Head of caudate nucleus (tissue), 42 donors: ENCODE measurements at places on chromosomes 5 and 9.

GRCh38 chr5:36494841-36495601, 111.4 kb upstream of the SLC1A3 start:
- DNase-seq: no peak

GRCh38 chr5:80184235-80185023, 71.4 kb downstream of the SERINC5 start:
- no peak for DNase-seq

DNA sequence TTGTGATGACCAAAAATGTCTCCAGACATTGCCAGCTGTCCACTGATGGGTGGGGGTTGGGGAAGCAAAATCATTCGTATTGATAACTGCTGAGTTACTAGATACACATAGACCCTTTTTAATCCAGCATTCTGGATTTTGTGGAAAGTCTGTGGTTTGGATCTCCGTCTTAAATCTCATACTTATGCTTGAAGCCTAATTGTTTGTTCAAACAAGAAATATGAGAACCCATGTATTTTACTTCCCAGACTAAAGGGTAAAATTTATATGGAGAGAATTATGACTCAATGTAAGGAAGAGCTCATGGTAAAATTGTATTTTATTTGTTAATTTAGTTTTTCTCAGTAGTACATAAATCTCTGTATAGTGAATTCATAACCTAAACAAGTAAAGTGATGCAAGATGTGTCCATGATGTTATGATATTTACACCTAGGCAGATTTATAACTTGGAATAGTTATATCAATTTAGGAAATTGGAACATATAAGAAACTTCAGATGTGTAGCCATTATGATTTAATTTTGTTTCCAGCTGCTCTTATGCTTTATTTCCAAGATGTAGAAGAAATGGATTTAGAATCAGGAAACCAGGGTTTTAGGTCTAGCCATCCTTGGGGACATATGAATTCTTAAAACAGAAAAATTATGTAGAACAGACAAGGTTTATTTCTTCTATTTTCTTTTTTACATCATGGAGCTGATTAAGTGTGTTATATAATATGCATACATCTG, 4.5 kb upstream of the OGN start:
- no peak for DNase-seq

- DNase-seq: no peak
These were observed 65.4 kb downstream of the MED27 start for GRCh38 chr9:132014218-132014805.

- peak; percentile 46 for DNase-seq
These were observed 110.8 kb downstream of the LHFPL2 start for GRCh38 chr5:78537821-78538220.

DNA sequence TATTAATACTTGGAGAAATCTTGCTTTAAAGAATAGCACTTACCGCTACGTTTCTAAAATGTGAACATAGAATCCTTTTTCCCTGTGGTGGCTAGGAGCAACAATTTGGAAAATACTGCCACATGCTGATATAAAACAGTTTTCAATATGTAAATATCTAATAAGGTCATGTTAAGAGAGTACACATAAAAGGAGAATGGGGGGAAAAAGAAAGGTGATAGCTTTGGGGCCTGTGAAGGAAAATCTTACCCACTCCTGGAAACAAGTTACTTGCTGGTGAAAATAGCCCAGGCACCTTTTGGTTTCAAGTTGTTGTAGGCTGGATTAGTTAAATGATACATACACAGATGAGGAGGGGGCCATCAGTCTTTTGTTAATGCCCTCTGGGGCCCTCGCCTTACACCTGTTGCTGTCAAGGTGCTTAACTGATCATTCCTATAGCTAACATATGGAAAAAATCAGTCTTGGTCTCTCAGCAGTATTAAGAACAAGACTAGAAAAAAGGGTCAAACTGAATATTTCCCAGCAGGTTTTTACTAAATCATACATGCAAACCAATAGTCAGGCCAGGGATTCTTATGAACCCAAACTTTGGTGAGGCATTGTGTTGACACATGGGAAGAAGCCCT, 24.1 kb downstream of the FYB1 start:
- DNase-seq: no peak

GRCh38 chr5:84602371-84602771, 217.7 kb upstream of the EDIL3 start:
- DNase-seq: no peak
